ENCODE measurements at places on chromosomes 5 and 9.

DNA sequence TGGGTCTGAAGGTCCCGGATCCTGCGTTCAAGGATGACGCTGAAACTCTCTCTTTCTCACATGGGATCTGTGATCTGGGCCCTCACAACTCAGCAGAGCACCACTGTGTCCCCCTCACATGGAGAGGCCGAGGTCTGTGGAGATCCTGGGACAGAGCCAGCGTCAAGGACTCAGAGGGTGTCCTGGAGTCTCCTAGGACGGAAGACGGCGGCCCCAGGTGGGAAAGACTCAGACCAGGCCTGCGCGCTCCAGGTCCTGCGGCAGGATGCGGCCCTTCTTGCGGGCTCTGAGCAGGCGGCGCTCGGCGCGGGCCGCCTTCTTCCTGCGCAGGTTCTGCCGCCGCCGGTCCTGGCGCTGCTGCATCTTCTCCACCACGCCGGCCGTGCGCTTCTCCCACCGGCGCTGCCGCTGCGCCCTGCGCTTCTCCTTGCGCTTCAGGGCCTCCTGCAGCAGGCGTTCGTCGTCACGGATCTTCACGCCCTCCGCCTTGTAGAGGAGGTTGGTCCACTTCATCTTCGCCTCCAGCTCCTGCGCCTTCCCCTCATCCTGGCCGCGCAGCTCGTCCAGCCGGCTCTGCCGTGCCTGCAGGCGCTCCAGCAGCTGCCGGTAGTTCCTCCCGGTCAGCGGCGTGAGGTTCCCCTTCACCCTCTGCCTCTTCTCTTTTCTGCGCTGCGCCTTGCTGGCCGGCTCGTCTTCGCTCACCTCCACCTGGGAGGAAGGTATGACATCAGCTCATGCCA is 4.2 kb downstream of the SURF6 start:
- DNase-seq = no peak

DNA sequence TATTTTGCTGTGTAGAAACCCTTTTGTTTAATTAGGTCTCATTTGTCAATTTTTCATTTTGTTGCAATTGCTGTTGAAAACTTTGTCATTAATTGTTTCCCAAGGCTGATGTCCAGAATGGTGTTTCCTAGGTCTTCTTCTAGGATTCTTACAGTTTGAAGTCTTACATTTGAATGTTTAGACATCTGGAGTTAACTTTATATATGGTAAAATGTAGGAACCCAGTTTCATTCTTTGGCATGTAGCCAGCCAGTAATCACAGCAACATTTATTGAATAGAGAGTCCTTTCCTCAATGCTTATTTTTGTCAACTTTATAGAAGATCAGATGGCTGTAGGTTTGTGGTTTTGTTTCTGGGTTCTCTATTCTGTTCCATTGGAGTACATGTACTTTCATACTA is 1290.8 kb upstream of the CDH9 start:
- no peak for DNase-seq

- no peak for DNase-seq
These were observed 37.7 kb upstream of the STXBP1 start for GRCh38 chr9:127574072-127574993.

DNA sequence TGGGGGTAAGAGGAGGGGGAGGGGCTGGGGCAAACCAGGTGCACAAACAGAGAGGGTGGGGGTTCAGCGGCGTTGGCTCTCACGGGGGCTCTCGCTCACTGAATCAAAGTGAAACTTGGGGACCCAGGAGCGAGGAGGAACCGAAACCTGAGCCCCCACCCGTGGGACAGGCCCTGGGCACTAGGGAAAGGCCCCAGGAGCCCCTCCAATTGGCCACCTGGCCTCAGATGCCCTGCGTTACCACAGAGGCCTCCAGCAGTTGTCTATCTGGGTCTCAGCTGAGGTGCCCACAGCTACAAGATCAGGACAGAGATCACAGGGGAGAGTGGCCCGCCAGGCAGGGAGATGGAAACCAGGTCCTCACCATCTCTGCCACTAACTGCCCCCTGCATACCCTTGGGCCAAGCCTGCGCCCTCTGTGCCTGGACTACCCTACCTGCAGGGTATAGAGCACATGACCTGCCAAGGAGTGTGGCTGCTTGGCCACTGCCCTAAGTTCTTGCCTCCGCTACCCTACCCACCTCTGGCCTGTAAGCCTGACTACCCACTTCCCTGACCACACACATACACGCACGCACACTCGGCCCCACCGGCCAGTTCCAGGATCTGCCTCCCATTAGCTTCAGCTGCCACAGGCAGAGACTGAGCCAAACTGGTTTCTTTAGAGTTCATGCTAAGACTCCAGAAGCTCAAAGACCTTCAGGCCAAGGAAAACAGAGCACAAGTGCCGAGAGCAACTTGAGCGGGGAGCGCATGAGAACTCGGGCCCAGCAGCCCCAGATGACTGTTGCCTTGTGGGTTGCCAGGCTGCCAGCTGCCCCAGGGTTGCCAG is 39.9 kb downstream of the PAX5 start:
- DNase-seq = no peak

DNA sequence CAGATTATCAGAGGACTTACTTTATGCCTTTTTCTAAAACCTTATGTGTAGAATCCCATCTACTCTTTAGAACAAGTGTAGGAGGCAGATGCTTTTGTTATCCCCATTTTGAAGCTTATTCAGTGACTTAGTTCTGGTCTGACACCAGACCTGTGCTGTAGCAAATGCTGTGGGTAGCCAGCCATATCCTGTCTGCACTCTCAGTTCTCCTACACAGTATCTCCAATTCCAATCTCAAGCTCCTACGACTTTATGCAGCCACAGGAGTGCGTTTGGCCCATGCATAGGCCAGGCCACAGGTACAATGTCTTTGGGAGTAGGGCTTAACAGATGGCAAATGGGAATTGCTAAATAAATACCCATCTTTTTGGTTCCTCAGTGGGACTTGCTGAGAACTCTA is 292.6 kb downstream of the MCTP1 start:
- no peak for DNase-seq
